ENCODE measurements at places on chromosomes 1 and 21. TPM values are rescaled to one million over a fixed set of nuclear protein-coding genes. Genes with fewer than 3 reads are reported as not detected.

Gene VASH2
- 0.35 TPM for total RNA-seq

- DNase-seq = no peak
Observed at GRCh38 chr1:90048043-90048442, 53.1 kb downstream of the ZNF326 start.

Gene RHD
- not detected for total RNA-seq

- no peak for DNase-seq
Observed at GRCh38 chr1:233960386-233960785, 55.9 kb downstream of the SLC35F3 start.

DNA sequence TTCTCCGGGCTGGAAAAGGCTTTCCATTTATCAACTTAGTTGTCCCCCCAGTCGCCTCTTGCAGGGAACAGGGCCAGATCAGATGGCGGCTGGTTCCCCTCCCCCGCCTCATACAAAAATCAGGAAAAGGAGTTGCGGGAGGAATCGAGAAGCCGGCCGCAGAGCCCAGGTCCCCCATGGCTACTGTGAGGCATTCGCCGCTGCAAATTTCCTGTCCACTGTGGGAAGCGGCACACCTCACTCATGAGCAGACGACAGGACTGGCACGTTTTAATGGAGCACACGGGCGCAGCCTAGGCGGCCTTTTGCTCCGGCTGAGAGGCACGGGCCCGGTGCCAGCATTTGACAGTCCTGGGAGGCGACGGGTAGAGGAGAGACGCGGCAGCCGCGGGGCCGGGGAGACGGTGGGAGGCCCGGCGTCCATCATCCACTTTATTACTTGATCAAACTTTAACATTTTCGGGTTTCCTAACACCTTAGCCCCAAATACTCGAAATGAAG is 1.1 kb downstream of the GNG4 start:
- DNase-seq = no peak

Gene TNFAIP8L2
- total RNA-seq = not detected

GRCh38 chr1:59146651-59147358 is 150.1 kb upstream of the FGGY start:
- peak; percentile 52 for DNase-seq

Gene LORICRIN
- total RNA-seq = not detected

DNA sequence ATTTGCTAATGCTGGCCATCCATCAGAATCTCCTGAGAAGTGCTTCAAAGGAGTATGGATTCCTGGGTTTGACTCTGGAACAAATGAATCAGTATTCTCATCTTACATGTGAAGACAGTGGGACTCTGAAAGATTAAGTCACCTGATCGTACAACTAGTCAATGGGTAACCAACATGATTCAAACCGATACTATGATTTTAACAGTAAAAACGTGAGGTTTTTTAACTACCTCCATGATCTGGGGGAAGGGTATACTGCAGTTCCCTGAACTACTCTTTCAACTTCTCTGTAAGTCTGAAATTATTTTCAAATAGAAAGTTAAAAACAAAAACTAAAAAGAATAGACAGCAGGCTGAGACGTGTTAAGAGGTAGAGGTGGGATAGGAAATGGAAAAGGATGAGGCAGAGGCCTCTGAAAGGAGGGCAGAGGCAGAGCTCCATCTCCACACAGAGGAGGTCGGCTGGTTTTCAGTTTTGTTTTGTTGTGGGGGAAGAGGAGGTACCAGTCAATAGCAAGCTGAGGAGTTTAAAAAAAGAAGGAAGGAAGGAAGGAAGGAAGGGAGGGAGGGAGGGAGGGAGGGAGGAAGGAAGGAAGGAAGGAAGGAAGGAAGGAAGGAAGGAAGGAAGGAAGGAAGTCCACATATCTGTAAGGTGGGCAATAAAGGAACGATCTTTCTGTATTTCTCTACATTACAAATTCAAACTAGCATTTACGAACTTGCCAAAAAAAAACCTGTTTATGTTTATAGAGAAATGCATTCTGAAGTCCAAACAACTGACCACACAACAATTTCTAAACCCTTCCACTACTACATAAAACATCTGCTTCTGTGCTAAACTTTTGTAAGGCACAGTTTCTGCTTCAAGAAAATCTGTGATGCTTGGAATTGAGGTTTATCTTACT is 213.1 kb downstream of the RERE start:
- peak; percentile 84 for DNase-seq

Gene RIMS3
- total RNA-seq = 12.5 TPM

DNA sequence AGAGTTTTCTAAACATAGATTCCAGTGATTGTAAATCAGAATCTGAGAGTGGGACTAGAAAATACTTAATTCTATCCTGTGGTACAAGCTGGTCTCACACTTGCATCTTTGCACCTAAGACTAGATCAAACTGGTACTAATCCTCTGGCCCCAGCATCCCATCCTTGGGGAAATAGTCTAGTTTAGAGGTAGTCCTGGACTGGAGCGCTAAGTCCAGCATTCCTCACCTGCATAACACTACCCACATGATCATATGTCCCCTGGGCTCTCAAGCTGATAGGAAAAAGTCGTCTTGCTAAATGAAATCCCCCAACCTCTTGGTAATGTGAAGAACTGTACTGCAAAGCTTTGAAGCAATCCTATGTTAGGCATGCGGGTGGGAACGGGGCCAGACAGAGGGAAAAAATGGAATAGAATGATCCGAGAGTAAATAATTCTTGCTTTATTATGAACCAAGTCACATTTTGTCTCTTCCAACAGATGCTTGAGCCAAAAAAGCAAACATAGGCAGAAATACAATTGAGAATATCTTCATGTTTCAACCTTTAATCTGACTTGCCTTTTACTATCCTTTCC is 4.8 kb downstream of the COX20 start:
- DNase-seq = peak; percentile 29

Gene MSH4
- 0.75 TPM for total RNA-seq

Gene TMEM82
- not detected for total RNA-seq

GRCh38 chr21:33126569-33126968 is 56.6 kb downstream of the OLIG1 start:
- DNase-seq = no peak

DNA sequence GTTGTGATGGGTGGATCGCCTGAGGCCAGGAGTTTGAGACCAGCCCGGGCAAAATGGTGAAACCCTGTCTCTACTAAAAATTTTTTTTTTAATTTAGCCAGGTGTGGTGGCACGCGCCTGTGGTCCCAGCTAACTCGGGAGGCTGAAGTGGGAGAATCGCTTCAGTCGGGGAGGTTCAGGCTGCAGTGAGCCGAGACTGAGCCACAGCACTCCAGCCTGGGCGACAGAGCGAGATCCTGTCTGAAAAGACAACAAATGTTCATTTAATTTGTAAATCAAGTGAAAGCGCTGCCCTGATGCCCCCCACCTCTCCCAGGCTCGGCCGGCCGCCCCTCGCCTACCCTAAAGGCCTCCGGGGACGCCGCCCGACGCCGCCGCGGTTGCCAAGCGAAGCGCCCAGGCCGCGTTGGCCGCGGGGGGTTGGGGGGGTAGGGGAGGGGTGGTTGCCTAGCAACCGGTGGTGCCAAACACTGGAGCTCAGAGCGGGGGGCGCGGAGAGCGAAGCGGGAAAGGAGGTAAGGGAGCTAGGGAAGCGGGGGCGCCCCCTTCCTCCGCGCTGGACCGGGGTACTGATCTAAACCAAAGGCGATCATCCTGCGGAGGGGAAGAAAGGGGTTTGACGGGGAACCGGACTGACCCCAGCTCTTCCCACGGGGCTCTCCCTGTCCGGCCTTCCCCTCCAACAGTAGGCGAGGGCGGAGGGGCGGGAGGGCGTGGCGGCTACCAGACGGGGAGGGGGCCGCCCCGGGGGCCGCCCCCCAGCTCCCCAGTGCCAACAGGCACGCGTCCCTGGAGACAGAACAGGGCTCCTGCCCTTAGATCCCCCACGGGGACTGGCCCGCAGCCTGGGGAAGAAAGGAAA is at the start of gene TEKT2:
Gene TEKT2 (plus strand): TSS at position 460 of the 862 bp plus-strand sequence. CDS start 828 bp downstream, outside the sequence.
- DNase-seq = no peak

DNA sequence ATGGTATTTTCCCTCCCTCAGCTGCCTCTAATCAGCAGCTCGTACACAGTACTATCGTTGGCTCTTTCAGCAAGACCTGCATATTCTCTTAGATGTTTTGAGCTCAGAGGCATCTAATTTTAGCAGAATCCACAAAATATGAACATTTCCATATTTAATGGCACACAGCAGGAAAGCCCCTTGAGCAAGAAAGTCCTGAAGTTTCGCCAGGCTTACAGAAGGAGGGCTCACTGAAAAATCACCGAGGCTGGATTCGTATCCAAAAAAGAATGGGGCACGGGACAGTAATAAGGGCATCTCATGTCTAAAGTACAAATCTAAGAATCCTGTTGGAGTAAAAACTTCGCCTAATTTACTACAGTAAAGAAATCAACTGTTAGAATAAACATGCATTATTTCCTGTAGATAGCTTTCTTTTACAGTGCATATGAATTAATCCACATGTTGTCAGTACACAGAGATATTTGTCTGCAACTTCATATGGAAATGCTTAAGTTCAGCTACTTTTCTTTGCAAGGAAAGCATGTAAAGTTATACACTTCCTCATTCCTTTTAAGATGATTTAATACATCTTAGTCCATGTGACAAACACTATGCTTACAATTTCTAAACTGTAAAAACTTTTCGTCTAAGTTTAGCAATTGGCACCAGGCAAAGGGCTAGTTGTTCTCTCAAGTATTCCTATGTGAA is 1205.3 kb upstream of the ADGRL4 start:
- DNase-seq = peak; percentile 4

DNA sequence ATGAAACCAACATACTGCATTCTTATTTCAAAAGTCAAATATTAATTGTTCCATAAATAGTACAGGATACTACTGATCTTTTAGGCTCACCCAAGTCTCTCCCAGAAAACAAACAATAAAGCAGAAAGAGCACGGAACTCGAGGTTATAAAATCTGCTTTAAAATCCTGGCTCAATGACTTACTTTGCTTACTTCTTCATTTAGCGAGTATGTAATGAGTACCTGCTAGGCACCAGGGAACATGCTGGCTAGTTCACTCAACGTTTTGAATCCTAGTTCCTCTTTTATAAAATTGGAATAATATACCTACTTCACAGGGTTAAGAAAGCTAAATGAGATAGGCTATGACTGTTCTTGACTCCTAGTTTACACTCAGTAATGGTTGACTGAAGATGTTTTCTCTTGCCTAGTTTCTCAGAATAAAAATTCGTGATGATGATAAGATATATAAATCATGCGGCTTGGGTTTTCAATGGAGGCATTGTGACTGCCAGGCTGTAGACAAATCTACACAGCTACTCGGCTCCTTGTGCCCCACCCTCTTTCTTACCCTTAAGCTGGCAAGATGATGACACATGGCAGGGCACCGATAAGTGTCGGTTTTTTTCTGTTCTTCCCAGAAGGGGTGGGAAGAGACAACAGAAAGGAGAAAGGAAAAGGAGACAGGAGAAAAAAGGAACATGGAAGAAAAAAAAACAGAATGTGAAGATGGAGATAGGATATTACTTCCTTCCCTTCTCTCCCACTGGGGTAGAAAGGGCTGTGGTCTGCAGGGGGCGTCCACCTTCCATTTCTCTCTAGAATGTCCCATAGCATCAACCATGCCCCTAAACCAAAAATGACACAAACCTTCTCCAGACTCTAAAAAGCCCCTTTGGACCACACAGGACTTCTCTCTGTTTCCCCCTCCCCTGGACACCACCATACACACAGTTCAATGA is 507.1 kb downstream of the SMYD3 start:
- DNase-seq = no peak

Gene S1PR1
- 6.8 TPM for total RNA-seq

GRCh38 chr1:233677690-233678354 is 63.9 kb downstream of the KCNK1 start:
- DNase-seq = no peak

Gene CATSPERE
- 1.8 TPM for total RNA-seq

- no peak for DNase-seq
Observed at GRCh38 chr1:10832703-10833102, 36.3 kb upstream of the CASZ1 start.

Gene DYNLT5
- not detected for total RNA-seq

Gene TRAF3IP3
- total RNA-seq = not detected

Gene NTNG1
- 32.8 TPM for total RNA-seq

Gene TRIM45
- 1.2 TPM for total RNA-seq

Gene AIRE
- total RNA-seq = not detected

- DNase-seq = no peak
Observed at GRCh38 chr21:41369105-41369919, 7.5 kb downstream of the MX2 start.

Gene SNX7
- 50.8 TPM for total RNA-seq

Gene LEFTY1
- not detected for total RNA-seq

Gene NCSTN
- total RNA-seq = 113 TPM

Gene TMEM52
- total RNA-seq = 0.35 TPM

DNA sequence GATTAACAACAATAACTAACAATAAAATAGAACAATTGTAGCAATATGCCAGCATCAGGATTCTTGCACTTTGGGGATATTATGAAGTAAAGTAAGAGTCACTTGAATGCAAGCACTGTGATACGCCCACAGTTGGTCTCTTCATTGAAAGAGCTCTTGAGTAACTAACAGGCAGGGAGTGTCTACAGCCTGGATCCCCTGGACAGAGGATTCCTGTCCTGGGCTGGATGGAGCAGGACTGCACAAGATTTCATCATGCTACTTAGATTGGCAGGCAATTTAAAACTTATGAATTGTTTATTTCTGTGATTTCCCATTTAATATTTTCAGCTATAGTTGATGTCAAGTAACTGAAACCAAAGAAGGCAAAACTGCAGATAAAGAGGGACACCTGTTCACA is 13.7 kb upstream of the KRTAP19-5 start:
- DNase-seq = no peak

DNA sequence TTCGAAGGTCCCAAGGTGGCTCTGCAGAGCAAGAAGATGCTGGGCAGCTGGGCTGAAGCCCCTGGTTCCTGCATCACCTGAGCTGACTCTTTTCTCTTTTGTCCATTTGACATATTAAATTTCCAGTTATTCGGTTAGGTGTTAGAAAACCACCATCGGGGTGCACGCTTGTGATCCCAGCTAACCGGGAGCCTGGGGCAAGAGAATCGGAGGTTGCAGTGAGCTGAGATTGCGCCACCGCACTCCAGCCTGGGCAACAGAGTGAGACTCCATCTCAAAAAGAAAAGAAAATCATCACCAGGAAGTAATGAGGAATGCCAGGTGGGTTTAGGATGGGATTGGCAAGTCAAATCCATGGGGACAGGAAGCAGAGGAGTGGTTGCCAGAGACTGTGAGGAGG is 76.3 kb upstream of the ZC3H12A start:
- DNase-seq = no peak

GRCh38 chr1:87833166-87833565 is 504.5 kb downstream of the LMO4 start:
- DNase-seq = no peak

GRCh38 chr21:27206368-27206982 is 239.6 kb upstream of the ADAMTS5 start:
- DNase-seq = peak; percentile 38

Measured in renal cortical epithelial cell (primary cell).